ENCODE measurements at places on chromosomes 7 and 10. TPM values are rescaled to one million over a fixed set of nuclear protein-coding genes. Genes with fewer than 3 reads are reported as not detected.

The ZNF783 gene
- total RNA-seq: 4.3 TPM

The NRCAM gene
- total RNA-seq: 0.57 TPM

The ETV1 gene
- 165 TPM for total RNA-seq

The MINPP1 gene
- total RNA-seq: 7.3 TPM

The SMARCD3 gene
- total RNA-seq: 112 TPM

The PTPN20 gene
- 16.3 TPM for total RNA-seq

The HKDC1 gene
- total RNA-seq: not detected

- no peak for DNase-seq
These were observed 360.4 kb downstream of the PARD3 start for GRCh38 chr10:34454590-34455261.

DNA sequence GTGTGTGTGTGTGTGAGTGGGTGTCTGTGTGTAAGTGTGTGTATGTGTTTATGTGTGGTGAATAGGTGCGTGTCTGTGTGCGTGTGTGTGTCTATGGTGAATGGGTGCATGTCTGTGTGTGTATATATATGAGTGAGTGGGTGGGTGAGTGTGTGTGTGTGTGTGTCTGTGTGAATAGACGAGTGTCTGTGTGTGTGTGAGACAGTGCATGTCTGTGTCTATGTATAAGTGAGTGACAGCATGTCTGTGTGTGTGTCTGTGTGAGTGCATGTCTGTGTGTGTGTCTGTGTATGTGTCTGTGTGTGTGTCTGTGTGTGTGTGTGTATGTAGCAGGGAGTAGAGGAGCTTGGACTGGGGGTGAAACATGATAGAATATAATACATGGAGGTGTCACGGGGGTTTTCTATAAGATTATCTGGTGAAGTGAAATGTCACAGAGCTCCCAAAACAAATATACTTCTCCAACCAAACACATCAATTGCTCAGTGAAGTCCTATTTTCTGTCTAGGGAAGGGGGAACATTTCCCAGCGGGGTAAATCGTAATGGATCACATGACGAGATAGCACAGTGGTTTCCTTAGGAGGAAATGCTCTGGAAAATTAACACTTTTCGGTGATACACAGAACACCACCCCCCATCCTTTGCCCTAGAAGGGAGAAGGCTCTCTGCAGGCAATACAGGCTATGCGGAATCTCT lies 723.3 kb upstream of the CELF2 start:
- no peak for DNase-seq

- DNase-seq: peak; percentile 85
These were observed at the start of gene CASD1 for GRCh38 chr7:94509264-94509886. CASD1 (plus strand) TSS chr7:94509809; CDS start chr7:94510085, 276 bp downstream.

GRCh38 chr7:45311597-45311996 lies 154.0 kb downstream of the RAMP3 start:
- DNase-seq: no peak

- no peak for DNase-seq
These were observed 93.5 kb upstream of the DIP2C start for GRCh38 chr10:782751-783648.

DNA sequence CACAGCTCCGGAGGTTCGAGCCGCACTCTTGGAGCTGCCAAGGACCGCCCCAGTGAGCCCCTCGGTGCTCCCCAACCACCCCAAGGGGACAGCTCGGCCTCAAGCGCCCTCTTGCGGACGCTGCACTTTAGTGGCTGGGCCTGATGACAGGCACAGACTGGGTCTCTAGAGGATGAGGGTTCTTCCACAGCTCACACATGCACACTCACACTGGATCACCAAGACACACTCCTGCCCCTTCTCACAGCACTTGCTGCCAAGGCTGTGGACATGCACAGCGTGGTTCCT lies 2.1 kb downstream of the RET start:
- no peak for DNase-seq

GRCh38 chr7:98238976-98239375 lies 13.1 kb downstream of the TECPR1 start:
- DNase-seq: no peak

DNA sequence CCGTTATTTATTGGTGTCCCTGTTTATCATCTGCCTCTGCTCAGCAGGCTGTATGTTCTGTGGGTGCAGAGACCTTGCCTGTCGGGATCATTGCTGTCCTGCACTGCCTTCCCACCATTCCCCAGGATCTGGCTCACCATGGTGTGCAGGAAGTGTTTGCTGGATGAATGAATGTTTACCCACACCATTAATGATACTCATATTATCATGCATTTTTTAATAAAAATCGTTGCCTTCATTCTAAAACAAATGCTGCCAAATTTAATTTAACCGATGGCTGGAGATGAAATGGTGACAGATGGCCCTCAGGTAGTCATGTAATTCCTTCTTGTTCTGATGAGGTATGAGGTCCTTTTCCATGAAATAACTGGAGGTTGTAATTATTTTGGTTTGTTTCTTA lies 22.5 kb downstream of the PLPP4 start:
- DNase-seq: no peak

- no peak for DNase-seq
These were observed 478.7 kb downstream of the INHBA start for GRCh38 chr7:41224063-41224763.

- no peak for DNase-seq
These were observed 116.9 kb upstream of the CHST15 start for GRCh38 chr10:124210263-124210662.

DNA sequence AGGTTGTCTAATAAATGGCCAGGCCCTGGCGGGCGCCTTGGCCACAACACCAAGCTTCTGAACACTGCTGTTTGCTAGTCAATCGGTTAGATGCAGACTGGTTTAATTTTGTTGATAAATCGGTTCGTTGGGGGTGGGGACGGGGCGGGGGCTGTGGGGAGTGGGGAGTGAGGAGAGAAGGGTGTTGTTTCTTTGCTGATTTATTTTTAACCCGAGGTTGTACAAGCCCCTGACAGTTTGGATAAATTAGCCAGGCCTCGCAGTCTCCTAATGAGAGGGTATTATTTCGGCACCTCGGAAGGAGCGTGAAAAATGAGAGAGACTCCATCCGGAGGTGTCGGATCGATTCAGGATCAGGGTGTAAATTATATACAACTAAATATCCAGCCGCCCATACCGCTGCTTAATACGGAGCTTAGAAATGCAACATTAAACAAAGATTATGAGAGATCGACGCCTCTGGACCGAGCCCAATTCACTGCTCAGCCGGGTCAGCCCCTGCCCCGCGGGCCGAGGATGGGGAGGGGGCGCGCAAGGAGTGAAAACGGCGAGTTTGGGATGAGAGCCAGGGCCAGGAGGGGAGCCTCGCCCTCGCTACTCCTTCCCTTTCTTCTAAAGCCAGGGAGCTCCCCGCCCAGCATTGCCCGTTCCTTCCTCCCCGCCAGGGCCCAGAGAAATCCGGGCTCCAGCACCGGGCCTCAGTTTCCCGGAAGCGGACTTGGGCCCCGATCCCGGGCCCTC lies 8.0 kb downstream of the UNCX start:
- no peak for DNase-seq
